T1000 (cell line): ENCODE measurements at places on chromosomes 7 and 10.

- DNase-seq: peak; percentile 50
Measured at GRCh38 chr10:29714096-29714874, 79.5 kb upstream of the SVIL start.

- no peak for DNase-seq
Measured at GRCh38 chr7:3991731-3992231, 690.3 kb upstream of the FOXK1 start.

GRCh38 chr10:118595598-118596425 lies at the start of gene PRLHR:
TSS of gene PRLHR (minus strand) at chr10:118595648. CDS start at chr10:118595244, 404 bp downstream.
- no peak for DNase-seq

GRCh38 chr10:67818323-67818722 lies 19.7 kb downstream of the DNAJC12 start:
- peak; percentile 25 for DNase-seq

DNA sequence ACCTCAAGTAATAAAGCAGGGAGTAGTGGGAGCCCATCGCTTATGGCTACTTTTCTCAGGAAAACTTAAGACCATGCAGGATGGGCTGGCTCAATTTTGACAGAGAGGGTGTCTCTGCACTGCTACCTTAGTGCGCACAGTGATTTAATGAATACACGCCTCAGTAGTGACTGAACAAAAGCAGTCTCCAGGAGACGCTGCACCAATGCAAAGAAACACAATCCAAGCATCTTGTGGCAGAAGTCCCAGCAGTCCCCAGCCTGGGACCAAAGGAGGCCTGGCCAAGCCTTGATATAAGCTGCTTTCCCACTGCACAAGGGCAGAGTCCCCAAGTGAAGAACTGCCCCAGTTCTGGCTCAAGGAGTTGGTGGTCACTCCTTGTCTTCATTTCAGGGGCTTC lies 368.9 kb downstream of the KCNMA1 start:
- DNase-seq: no peak

DNA sequence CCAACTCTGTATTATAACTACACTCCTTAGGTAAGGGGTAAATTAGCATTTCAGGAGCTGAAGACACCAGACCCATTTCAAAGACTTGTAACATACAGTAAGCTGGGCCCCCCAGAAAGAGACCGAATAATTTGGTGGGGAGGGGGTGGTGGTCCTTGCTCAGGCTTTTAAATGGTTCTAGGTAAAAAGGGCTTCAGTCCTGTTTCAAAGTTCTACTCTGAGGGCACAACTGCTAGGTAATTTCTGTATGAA lies 73.0 kb downstream of the RTKN2 start:
- no peak for DNase-seq

- no peak for DNase-seq
Measured at GRCh38 chr10:33657154-33657908, 322.9 kb upstream of the NRP1 start.

DNA sequence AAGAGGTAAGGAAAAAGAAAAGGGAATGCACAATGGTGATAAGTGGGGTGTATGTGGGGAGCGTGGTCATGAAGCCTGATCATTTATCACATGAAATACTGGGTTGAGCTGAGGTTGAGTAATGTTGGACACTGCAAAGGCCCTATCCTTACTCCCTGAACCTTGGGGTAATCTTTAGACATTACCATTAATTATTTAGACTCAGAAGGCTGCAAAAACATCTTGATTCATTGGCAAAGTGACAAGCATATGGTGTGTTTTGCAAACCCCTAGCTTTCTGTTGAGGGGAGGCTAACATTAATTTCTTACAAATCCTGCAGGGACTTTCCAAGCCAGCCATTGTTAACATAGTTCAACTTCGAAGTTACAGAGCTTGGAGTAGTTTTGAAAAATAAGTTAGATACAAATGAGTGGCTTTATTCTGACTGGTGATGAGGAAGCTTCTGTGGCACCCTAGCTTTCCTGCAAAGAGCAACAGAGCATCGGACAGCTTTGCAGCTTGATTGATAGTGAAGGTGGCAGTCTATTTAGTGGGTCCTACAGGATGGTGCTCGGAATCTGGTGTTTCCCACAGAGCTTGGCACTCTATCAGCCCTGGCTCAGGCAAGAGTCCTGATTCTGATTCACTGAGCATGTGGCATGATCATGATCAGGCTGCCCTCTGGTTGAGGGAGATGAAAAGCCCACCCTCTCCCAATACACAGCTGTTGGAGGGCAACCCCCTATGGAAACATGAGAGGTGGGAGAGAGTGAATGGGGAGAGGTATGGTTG lies 153.7 kb upstream of the NPVF start:
- no peak for DNase-seq

DNA sequence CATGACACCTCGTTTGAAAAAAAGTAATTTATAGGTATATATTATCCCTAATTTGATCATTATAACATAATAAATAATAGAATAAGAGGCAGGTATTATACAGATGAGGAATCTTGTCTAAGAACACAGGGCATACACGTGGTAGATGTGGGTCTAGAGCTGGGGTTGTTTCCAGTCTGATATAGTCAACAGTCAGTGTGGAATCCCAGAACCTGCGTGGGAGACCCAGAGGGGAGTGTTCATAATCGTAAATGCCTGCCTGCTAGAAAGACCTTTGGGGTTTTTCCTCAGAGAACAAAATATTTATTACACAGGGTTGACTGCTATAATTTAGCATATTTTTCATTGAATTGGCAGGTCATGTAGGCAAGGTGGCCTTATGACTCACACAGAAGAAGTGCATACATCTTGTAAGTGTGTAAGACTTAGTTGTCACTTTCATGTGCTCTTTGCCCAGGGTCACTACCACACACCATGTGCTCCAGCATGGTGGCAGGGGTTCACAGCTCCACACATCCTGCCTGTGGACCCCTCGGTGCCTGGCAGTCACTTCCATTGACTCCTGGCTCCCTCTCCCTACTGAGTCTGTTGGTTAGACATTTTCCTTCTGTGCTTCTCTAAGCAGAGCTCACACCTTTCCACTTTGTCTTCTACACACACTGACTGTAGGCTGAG lies 94.9 kb upstream of the IKZF1 start:
- DNase-seq: no peak

- no peak for DNase-seq
Measured at GRCh38 chr7:107318523-107319160, 149.8 kb downstream of the HBP1 start.

GRCh38 chr10:72333112-72334015 lies 21.4 kb downstream of the DNAJB12 start:
- DNase-seq: no peak

DNA sequence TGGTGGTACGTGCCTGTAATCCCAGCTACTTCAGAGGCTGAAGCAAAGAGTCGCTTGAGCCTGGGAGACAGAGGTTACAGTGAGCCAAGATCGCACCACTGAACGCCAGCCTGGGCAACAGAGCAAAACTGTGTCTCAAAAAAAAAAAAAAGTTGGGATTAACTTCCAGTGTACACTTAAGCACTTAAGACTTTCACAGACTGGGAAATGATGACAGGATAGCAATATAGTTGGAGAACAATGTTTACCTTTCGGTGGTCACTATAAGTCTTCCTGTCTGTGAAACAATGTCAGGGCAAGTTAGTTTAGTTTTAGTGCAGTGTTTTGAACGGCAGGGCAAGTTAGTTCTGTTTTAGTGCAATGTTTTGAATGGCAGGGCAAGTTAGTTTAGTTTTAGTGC lies 130.2 kb downstream of the TPST1 start:
- no peak for DNase-seq

DNA sequence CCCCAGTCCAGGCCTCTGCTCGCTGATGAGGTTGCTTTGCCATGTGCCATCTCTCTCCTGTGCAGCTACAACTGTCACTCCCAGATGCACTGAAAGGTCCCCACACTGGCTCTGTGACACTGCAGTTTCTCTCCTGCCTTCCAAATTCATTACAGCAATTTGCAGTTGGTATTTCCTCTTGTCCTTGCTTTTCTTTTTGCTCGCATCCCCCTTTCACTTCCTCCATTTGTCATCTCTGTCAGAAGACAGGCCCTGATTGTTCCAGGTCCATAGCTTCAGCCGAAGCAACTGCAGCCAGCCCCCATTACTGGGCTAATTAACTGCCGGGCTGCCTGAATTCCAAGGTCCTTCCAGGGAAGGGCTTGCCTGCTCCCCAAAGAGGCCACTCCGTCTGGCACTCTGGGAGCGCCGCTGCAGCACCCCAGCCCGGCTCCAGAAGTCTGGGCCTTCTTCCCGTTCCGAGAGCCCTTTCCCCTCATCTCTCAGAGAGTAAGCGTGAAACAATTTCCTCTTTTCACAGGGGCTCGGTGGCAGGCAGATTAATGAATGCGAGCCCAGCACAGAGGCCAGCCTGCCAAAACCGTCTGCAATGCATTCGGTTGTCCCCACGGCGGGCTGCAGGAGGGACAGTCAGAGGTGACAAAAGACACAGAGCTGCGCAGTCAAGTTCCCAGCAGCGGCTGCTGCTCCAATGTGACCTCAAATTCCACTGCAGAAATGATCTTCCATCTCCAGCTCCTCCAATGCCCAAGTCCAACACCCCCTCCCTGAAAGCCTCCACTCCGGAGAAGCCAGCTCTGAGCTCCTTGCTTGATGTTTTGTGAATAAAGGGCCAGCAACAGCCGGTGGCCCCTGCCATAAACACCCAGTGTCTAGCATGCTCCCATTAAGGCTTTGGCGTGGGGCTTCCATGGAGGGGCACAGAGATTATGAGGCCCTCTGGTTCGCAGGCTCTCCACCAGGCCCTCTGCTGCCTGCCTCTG lies 279.4 kb upstream of the HABP2 start:
- DNase-seq: no peak

GRCh38 chr10:22978918-22979317 lies 51.1 kb downstream of the ARMC3 start:
- no peak for DNase-seq

DNA sequence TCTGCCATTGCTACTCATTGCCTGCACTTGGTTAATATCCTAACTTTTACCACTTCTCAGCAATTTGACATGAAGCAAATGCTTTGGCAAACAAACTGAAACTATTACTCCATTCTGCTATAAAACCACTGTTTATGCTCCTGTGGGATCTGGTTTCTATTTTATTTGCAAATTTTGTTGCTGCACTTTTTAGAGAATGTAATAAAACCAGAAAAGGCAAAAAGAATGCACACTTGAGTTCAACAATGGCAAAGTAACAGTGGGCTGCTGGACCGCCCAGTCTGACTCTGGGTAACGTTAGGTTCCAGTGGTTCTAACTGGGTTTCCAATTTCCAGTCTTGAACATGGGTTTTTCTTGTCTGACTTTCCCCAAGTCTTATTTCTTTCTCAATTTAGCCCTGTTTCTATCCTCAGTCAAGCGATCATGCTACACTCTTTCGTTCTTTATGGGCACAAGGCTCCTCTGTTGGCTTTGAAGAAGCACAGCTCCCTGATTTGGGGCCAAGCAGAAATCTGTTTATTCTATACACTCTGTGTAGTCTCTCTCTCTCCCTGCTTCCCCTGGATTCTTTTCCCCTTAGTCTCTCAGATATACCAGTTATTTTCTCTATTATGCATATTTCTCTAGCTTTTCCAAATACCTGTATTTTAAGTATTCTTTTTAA lies 129.2 kb upstream of the FAM3C start:
- no peak for DNase-seq

GRCh38 chr7:55690-56248 lies 136.6 kb upstream of the FAM20C start:
- no peak for DNase-seq

- no peak for DNase-seq
Measured at GRCh38 chr7:96424411-96424810, 102.5 kb upstream of the SLC25A13 start.

- DNase-seq: no peak
Measured at GRCh38 chr7:18096087-18096486, 68.4 kb upstream of the PRPS1L1 start.

DNA sequence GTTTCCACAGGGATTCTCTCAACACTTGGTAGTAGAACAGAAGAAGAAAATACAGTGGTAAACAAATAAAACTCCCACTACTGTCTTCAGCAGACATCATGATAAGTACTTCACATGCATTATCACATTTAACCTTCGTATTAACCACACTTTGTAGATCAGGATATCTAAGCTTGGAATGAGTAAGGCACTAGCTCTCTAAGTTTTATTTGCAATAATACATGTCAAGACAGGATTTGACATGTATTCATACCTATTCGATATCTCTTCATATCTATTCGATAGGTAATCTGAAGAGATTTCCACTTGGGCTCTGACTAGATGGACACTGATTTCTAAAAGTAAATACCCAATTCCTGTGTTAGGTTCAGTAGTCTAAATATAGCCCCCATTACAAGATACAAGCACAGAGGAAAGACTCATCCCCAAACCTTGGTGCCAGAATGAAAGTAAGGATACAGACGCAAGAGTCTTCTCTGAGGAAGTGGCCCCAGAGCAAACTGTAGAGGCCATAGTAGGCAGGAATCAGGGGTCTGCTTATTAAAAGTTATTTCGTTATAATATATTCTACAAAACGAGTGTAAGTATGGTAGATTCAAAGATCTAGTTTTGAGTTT lies 58.4 kb downstream of the FOXP2 start:
- no peak for DNase-seq

GRCh38 chr10:79397575-79398303 lies 47.7 kb downstream of the ZCCHC24 start:
- DNase-seq: no peak

DNA sequence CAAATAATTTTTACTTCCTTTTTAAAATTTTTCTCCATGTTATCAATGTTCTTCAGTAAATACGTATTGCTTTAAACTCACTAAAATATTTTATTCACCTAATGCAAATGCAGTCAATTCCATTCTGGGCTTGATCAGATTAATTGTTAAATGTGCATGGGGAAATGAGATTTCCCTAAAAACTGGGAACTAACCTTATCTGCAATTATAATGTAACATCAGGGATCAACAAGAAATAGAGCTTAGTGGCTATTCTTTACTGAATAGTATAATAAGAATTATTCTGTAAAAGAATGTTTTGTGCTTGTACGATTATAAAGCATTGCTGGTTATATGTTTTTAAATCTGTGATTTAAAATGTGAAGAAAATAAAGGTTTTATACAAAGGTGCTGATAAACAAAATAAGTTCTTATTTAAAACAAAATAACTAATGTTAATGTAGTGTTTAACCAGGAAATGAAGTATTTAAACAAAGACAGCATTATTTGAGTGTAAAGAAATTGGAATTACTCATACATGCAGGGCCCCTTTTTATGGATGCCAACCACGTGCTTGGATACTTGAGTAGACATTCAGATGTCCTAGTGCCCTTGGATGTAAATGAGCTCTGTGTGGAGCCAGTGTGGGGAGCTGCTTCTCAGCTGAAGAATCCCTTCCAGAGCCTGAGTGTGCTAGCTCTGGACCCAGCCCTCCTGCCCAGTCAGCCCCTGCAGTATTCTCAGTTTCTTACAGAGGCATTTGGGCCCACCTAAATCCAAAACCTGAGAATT lies 84.2 kb downstream of the REEP3 start:
- DNase-seq: no peak

- no peak for DNase-seq
Measured at GRCh38 chr7:92881091-92881485, 44.7 kb upstream of the CDK6 start.
